ENCODE measurements at places on chromosomes 1 and 21. TPM values are rescaled to one million over a fixed set of nuclear protein-coding genes. Genes with fewer than 3 reads are reported as not detected.

FOXD3 gene
- total RNA-seq, result 0.70 TPM

KRTAP15-1 gene
- total RNA-seq, result not detected

TFF3 gene
- 31.5 TPM for total RNA-seq

WNT3A gene
- 0.21 TPM for total RNA-seq

ZNF124 gene
- 55.1 TPM for total RNA-seq

TRNP1 gene
- 39.2 TPM for total RNA-seq

CTSK gene
- total RNA-seq, result 16.7 TPM

ATP1A4 gene
- 0.27 TPM for total RNA-seq

AQP10 gene
- 0.27 TPM for total RNA-seq

OVAAL gene
- total RNA-seq, result not detected

DNA sequence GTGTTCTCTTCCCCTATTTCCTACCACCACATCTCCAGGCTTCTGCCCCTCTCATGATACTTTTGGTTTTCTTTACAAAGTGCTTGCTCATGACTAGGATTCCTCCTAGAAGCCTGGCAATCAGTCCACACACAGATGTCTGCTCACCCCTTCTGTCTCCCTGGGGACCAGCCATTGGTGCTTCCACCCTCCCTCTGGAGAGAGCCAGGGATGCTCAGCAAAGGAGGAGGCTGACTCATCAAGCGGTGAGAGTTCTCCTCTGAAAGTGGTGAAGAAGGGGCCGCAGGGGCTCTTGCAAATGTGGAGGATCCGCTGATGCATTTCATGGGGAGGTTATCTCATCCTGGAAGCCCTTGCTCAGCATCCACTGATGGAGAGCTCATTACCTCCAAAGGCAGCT lies 14.5 kb downstream of the NT5C1A start:
- DNase-seq, result no peak

- DNase-seq, result no peak
Observed at GRCh38 chr1:36285443-36286101, 20.6 kb upstream of the SH3D21 start.

- no peak for DNase-seq
Observed at GRCh38 chr1:32028746-32029145, 15.1 kb downstream of the KHDRBS1 start.

DNA sequence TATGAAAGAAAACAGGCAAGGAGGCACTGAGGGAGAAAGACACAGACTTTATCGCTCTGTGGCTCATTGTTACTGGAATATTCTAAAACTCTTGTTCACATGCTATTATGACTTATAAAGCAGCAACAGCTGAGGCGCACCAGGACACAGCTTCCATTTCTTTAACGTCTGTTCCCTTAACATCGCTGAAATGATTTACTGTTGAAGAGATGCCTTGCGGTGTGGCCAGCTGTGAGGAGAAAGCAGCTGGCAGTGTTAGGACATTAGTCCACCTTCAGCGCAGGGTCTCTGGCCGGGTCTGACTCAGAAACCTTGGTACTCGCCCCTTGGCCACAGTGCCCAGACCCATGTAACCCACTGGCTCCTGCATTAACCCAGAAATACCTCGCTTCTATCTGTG lies 3.1 kb upstream of the PER3 start:
- no peak for DNase-seq

DNA sequence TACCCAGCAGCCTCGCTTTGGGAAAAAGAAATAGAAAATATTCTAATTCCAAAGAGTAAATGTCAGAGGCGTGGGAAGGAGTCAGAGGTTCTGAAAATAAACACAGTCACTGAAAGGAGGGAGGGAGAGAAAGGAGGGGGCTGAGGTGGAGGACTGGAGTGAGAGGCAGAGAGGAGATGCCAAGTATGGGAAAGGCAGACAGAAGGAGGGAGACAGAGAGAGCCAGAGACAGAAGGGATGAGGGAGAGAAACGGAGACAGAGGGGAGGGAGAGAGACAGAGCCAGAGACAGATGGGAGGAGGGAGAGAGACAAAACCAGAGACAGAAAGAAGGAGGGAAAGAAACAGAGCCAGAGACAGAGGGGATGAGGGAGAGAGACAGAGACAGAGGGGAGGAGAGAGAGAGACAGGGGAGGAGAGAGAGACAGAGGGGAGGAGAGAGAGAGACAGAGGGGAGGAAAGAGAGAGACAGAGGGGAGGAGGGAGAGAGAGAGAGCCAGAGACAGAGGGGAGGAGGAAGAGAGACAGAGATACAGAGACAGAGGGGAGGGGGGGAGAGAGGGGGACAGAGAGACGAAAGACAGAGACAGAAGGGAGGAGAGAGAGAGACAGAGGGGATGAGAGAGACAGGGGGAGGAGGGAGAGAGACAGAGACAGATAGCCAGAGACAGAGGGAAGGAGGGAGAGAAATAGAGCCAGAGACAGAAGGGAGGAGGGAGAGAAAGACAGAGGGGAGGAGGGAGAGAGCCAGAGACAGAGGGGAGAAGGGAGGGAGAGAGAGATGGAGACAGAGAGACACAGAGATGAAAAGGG lies 525.5 kb downstream of the MATN1 start:
- no peak for DNase-seq

- DNase-seq, result no peak
Observed at GRCh38 chr1:37277366-37277765, 197.0 kb upstream of the ZC3H12A start.

GRCh38 chr1:71045463-71046028 lies 2.1 kb downstream of the PTGER3 start:
- no peak for DNase-seq

DNA sequence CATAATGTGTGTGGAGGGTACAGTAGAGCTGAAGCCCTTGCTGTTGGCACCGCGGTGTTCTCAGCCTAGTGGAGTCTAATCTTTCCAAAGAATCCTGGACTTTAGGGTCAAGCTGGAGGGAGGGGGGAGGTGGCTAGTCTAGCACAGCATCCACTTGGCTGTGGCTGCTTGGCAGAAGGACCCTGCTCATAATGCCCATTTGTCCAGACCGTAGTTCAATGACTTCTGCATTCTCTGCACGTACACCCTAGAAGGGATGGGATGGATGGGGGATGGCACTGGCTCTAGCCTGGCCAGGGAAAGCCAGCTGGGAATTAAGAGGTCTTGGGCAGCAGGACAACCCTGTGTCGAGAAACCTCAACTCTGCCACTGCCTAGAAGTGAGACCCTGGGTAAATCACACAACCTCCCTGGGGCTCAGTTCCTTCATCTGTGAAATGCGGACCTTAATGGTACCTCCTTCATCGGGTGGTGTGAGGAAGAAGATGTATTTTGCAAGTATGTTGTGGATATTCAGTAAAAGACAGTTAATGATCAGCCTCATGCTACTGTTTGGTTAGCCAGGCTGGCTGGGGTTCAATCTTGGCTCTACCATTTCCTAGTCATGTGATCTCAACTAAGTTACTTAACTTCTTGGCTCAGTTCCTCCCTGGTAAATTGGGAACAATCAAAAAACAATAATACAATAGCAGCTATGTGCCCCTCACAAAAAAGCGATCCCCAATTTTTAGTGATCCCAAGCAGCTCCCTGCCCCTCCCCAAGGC lies 27.2 kb upstream of the CLIC4 start:
- DNase-seq, result no peak

DNA sequence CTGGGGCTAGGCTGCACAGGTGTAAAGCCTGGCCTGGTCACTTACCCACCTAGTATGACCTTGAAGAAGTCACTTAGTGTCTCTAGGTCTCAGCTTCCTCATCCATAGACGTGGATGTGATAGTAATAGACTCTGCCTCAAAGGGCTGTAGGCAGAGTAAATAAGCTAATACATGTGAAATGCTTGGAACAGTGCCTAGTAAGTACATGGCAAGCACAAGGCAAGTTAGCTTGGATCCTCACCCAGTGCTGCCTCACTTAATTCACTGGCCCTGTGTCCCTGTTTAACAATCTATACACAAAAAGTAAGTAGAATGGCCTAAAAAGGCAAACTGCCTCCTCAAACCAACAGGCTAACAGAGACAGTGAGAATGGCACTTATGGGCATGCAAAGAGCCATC lies 167.8 kb downstream of the PIGK start:
- DNase-seq, result no peak

- DNase-seq, result no peak
Observed at GRCh38 chr1:199297887-199298286, 659.0 kb downstream of the PTPRC start.

GRCh38 chr1:172616636-172617035 lies 42.3 kb upstream of the FASLG start:
- DNase-seq, result no peak

DNA sequence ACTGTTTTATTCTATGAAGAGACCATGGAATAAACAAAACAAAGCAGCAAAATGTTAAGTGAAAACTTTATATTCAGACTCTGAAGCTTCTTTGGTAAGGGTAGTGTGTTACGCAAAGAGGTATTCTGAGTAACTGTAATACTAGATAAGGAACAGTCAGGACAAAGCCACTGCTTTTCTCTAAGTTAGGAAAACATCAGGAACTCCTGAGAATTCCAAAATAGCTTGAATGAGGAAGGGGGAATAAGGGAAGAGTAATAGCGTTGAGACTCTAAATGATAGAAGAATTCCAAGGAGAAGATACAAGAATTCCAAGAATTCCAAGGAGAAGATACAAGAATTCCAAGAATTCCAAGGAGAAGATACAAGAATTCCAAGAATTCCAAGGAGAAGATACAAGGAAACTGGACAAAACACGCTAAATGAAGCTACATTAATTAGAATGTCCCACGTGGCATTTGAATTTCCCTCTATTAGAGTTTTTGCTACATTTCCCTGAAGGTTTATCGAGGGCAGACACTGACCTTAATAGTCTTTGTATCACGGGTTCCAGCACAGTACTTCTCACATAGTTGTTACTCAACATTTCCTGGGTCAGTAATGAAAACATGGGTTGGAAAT lies 71.5 kb downstream of the SMYD3 start:
- no peak for DNase-seq

- no peak for DNase-seq
Observed at GRCh38 chr1:188489336-188490112, 1660.8 kb downstream of the PLA2G4A start.

- no peak for DNase-seq
Observed at GRCh38 chr1:17979815-17980214, 127.8 kb upstream of the IGSF21 start.

GRCh38 chr1:35856964-35857363 lies 26.0 kb upstream of the AGO1 start:
- no peak for DNase-seq

GRCh38 chr1:59143133-59143487 lies 153.8 kb upstream of the FGGY start:
- DNase-seq, result no peak

DNA sequence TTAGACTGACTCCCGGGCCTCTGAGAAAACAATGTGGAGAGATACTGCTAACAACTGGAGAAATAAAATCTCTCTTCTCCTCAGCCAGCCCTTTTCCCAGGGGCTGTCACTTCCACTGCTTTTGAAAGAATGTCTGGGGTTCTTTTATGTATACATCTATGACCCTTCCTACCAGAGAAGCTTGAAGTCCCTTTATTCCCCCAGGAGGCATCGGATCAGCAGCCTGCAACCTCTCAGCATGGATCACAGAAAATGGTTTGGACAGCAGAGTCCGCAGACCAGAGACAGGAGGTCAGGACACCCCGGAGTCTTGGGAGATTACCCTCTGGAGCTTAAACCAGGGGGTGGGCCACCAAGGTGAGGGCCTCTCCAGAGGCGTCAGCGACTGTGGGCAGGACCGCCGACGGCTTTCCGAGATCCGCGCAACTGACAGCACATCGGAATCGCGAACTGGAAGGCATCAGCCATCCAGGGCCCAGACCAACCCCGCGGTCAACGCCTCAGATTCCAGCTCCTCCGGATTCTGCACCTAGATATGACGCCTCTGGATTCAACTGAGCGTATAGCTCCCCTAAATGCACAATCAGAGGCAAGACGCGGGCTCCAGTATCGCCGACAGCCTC lies 1.0 kb downstream of the EPHA10 start:
- DNase-seq, result no peak

All from type B pancreatic cell (in vitro differentiated cells).